ENCODE measurements at places on chromosomes 4 and X.

GRCh38 chrX:154019633-154020528 is at the start of gene IRAK1:
Gene IRAK1 (minus strand): TSS chrX:154019902. CDS start chrX:154019812, 90 bp downstream.
- DNase-seq: peak; percentile 28

DNA sequence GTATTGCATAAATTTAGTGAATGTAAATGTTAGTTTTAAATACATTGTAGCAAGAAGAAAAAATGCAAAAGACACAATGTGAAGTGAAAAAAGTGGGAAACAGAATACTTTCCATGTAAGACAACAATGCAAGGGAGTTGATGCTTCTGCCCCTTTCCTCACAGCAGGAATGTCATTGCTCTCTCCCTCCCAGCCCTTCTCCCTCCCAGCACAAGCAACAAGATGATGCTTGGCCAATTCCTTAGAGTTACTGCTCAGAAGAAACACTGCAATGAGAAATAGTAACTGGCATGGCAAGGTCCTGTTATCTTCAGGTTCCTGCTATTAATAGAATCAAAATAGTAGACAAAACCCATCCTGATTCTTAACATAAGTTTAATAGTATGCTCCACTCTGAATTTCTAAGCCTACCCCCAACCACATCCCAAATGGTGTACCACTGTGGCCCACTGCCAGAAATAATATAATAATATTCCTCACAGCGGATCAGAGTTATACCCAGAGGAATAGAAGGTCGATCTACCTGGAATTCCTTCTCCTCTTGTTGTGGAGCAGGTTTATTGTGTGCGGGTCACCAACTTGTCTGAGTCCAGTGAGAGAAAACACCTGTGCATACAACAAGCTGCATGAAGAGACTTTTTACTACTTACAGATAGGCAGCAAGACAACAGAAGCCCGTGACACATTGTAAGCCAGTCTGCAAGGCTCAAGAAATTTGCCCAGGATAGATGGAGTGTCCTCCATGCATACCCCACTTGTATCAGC is 69.8 kb upstream of the SLC7A11 start:
- no peak for DNase-seq

DNA sequence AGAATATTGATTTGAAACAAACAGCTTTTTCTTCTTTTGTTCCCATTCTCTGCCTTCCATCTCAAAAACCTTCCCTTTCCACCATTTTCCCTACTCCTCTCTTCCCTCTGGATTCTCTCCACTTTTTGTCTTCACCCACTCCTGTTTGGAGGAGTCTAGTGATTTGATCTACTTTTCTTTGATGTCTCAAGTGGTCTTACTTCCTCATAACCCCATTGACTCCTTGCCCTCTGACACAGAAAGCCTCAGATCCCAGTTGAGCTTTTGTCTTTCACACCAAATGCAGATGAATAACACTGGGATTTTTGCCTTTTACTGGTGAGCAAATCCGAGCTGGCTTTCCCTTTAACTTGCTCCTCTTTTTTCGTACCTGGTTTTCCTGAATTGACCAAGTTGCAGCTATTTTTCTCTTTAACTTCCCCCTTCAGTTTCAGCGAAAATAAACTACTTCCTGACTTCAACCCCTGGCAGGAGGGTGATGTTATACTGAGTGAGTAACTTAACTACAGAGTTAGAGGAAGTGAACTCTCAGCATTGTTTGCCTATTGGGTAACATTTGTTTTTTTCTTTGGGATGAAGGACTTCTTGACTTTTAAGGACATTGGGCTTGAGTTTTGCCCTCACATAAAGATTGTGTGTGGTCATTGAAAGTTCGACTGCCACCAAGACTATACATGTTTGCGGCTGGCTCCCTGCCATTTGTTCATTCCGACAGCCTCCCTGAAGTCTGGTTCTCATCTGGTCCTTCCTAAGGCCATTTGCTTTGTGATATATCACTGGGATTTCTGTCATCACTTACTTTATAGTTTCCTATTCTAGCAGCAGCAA is 392.8 kb upstream of the NR3C2 start:
- no peak for DNase-seq

DNA sequence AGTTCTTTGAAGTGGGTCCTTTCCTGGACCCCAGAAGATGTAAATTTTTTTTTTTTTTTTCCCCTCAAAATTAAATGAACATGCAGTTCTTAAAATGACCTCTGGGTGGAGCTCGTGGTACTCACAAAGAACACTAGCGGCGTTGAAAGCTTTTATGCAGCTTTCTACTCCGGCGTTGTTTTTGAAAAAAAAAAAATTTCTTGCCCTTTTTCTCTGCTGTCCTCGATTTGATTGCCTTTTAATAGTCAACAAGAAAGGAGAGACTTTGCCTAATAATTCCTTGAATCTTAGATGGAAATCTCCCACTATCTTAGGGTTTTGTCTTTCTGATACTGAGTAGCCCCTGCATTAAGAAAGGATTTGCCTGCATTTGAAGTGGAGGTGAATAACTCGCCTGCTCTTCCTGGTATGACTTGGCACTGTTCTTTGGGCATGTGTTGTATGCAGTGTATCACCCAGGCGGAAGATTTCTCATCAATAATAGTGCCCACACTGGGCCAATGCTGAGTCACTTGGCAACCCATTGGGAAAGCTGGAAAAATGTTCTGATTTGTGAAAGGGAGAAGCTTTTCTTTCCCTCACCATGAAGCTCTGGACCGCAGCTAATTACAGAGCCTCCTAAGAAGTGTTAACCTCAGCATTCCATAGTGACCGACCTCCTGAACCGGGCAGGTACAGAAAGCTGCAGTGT is 104.0 kb downstream of the PHEX start:
- DNase-seq: peak; percentile 4

DNA sequence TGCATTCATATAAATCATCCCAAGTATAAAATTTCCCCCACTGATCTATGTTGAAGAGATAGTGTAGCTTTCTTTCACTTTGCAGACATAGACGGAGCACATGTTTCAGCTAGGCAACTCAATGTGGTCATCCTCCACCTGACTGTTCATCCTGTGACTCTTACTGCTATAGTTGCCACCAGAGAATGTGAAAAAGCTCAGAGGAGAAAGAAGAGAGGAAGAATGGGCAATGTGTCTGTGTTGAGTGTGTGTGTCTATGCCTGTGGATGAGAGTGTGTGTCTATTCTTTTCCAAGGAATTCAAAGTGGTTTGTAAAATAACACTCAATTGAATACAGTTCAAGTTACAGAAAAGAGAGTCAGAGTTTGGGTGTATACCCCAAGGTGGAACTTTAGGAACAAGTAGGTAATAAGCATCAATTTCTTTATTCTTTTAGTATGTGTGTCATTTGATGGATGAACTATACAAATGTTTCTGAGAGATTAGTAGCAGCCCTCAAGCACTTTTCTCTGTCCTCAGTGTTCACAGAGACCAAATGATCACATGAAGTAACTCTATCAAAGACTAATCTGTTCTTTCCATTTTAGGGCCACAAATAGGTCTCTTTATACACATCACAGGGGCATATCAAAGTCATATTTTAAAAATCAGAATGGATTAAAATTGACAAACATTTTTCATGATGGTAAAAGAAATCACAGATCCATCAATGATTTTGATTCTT is 2.3 kb downstream of the SNCA start:
- DNase-seq: no peak

DNA sequence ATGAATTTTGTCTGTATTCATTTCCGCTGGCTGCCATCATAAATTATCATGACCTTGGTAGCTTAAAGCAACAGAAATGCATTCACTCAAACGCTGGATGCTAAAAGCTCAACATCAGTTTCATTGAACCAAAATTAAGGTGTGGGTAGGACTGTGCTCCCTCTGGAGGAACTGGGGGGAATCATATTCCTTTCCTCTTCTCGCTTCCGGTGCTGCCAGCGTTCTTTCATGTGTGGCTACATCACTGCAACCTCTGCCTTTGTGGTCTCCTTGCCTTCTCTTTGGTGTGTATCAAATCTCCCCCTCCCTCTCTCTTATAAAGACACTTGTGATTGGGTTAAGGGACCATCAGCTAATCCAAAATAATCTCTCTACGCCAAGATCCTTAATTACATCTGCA is 39.5 kb downstream of the NEIL3 start:
- no peak for DNase-seq

- no peak for DNase-seq
Observed at GRCh38 chr4:56879996-56880395, 27.7 kb upstream of the REST start.

- DNase-seq: no peak
Observed at GRCh38 chr4:84634961-84635360, 52.0 kb downstream of the CDS1 start.

DNA sequence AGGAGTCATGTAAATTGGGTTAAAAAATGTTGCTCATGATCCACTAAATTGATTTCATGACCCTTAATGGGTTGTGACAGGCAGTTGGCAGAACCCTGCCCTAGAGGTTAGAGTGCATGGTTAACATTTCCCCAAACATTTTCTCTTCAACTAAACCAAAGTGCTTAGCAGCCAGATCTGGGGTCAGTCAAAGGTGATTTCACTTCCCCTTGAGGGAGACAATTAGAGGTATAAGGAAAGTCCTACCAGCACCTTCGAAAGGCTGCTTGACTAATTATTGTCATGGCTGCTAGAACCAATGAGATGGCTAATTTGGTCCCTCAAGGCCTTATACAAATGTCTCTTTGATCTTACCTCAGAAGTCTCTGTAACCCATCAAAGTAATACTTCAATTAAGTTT is 30.9 kb upstream of the INTS6L start:
- DNase-seq: no peak

All from stimulated activated CD8-positive, alpha-beta memory T cell treated with anti-CD3 and anti-CD28 coated beads, Interleukin-12 subunit alpha, Interleukin-12 subunit beta, amount 100 ng/mL, for 1 hour (primary cell).